OCI-M1 (cell line): ENCODE measurements at places on chromosomes 7 and 10.

GRCh38 chr10:89516149-89516832 is 19.1 kb downstream of the SLC16A12 start:
- no peak for DNase-seq

DNA sequence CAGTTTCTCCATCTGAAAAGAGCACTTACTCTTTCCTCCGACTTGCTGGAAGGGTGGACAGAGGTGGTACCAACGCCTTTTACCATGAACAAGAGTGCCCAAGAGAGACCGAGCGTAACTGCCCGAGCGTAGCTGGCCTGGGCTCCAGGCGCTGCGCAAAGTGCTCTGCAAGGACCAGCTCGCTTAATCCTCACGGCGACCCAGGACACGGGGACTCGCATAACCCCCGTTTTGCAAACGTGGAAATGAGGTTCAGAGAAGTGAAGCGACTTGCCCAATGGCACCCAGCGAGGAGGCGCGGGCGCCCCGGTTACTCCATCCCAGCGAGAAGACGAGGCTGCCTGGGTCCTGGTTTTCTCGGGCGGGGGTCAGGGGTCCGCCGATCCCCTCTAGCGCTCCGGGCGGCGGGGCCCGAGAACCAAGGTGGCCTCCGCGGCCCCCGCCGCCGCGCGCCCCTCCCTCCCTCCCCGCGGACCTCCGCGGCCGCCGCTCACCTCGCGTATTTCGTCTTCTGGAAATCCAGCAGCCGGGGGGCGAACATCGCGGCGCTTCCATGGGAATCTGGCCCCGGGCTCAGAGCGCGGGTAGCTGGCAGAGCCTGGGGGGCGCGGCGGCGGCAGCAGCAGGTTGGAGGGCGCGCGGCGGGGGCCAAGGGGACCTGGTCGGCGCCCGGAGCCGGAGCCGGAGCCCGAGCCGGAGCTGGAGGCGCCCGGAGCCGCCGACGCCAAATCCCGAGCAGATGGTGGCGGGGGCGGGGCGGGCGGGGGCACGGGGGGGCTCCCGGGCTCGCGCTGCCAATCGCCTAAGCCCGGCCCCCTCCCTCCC is at the start of gene MMD2:
MMD2 (minus strand) TSS at position 711 of the 825 bp plus-strand sequence; CDS start at position 541, 170 bp downstream.
- no peak for DNase-seq

GRCh38 chr10:86872757-86873156 is 84.7 kb downstream of the MMRN2 start:
- no peak for DNase-seq

DNA sequence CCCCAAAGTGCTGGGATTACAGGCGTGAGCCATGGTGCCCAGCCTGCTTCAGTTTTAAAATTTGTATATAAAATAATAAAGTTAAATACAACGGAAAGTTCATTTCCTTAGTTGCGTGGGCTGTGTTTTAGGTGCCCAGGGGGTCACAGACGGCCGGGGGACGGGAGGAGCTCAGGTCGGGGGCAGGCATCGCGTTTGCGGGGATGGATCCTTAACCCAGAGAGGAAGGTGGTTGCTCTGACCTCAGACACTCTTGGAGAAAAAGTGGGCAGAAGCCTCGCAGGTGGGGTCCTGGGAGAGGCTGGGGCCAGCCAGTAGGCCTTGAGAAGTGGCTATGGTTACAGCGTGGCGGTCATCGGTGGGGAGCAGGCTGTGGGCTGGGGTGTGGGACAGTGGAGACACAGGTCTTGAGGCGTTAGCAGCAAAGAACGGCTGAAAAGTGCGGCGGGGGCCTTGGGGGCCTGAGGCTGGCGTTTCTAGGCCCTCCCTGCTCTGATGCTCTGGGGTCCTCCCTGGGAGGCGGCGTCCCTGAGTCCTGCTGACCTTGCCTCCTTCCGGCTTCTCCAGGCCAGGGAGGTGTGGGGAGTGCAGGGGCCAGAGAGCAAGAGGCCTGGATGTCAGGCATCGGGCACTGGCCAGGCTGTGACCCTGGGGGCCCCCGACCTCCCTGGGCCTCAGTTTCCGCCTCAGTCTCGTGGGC is 54.4 kb downstream of the UNCX start:
- DNase-seq = no peak

GRCh38 chr7:46100521-46100920 is 179.4 kb upstream of the IGFBP3 start:
- no peak for DNase-seq
